Panc1 (cell line): ENCODE measurements at places on chromosomes 3 and 15. TPM values are rescaled to one million over a fixed set of nuclear protein-coding genes. Genes with fewer than 3 reads are reported as not detected.

The GOLGA8G gene
- not detected for total RNA-seq

The CCR9 gene
- not detected for total RNA-seq

The HTD2 gene
- total RNA-seq: 7.9 TPM

The CHST13 gene
- 0.64 TPM for total RNA-seq

The SI gene
- not detected for total RNA-seq
